ENCODE measurements at places on chromosomes 2 and 18. TPM values are rescaled to one million over a fixed set of nuclear protein-coding genes. Genes with fewer than 3 reads are reported as not detected.

Gene TMEM178A
- total RNA-seq: 2.9 TPM

Gene WIPF1
- total RNA-seq: 1.3 TPM

Gene PHLPP1
- total RNA-seq: 21.1 TPM

Gene TMEM237
- total RNA-seq: 24.5 TPM

DNA sequence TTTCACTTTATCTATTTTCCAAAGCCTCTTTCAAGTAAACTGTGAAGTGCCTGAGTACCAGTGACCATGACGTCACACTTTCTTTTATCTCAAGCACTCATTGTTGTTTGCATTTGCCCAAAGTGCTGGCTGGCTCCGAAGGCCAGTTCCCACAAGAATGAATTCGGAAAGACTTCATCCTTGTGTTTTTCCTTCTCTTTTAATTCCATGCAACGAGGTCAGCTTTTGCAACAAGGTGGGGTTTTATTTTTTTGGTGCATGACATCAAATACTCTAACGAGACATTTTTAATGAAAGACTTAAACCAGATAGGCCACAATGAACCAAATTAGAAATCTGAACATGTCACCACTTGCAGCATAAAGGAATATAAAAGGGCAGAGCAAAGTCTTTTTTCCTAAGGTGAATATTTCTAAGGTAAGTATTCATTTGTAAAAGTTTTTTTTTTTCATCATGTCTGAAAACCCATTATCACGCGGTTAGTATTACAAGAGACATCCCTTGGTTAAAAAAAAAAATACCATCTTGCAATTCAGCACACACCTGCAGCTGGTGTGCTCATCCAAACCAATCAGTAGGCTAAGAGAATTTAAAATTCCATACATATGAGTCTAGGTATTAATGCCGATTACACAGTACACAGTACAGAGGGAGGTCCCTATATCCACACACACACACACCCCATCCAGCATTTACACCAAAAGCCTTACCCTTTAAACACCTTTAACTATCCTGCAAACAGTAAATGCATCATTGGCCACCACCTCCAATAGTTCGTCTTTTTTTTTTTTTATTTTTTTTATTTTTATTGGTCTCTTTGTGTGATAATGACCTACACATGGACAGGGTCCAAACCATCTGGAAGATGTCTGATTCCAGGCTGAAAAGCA is 2.3 kb downstream of the ARL4C start:
- peak overlapping the region; percentile 48 for H3K27ac ChIP-seq
- peaks cover 26% of the 10 kb centered on the region for H3K4me1 ChIP-seq
- peak; percentile 83 for DNase-seq

- peaks cover 65% of the 10 kb centered on the region for H3K27me3 ChIP-seq
- no peaks in the 10 kb centered on the region for H3K36me3 ChIP-seq
- no peak overlapping the region for H3K27ac ChIP-seq
- no peaks in the 10 kb centered on the region for H3K4me1 ChIP-seq
Observed at GRCh38 chr2:114083717-114084387, 194.0 kb downstream of the ACTR3 start.

Data from PC-9 (cell line).